Activated naive CD4-positive, alpha-beta T cell treated with anti-CD3 and anti-CD28 coated beads for 36 hours (primary cell): ENCODE measurements at places on chromosomes 1 and 21. TPM values are rescaled to one million over a fixed set of nuclear protein-coding genes. Genes with fewer than 3 reads are reported as not detected.

Gene HAO2
- not detected for total RNA-seq

Gene FAM110D
- not detected for total RNA-seq

DNA sequence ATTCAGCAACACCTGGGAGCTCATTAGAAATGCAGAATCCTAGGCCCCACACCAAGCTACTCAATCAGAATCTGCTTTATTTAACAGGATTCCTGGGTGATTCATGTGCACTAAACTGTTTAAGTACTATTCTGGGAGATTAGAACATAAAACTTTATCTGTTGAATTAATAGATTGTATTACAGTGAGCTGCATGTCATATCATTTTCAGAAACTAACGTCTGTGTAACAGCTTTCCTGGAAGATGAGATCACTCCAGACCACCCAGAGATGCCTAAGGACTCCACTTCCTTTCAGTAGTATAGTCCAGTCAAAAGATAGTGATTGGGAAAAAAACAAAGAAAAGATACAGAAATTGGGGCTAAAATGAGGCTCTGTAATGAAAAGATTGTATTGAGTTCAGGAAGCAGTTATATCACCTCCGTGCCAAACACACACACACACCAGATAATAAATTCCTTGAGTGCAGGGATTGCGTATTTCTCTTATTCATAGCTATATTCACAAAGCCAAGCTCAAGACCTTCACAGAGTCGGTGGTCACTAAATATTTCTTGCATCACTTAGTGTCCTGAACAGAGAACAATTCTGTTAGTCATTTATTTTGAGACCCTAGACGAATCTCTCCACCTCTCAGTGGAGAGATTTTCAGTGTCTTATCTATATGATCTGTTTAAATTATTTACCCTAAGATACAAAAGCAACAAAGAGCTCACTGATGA, 178.2 kb downstream of the DSCAM start:
- DNase-seq = no peak

GRCh38 chr1:237894131-237894530, 3.4 kb upstream of the ZP4 start:
- DNase-seq = no peak

- no peak for DNase-seq
Observed at GRCh38 chr21:39137248-39138178, 45.7 kb downstream of the PSMG1 start.

DNA sequence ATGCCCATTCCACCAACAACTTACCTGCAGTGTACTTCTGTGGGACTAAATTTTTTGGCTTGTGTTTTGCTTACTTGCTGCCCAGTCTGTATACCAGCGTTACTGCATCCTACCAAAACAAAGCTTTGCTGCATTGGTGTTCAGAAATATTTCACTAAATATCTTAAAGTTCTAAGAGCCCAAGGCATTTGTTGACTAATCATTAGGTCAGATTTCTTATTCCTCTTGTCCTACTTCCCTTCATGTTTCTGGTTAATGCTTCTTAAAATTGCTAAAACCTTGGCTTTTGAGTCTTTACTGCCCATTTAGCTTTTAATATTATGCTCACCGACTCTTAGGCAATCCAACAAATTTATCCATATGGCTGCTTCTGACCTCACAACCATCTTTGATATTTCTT, 161.8 kb downstream of the DPYD start:
- no peak for DNase-seq

DNA sequence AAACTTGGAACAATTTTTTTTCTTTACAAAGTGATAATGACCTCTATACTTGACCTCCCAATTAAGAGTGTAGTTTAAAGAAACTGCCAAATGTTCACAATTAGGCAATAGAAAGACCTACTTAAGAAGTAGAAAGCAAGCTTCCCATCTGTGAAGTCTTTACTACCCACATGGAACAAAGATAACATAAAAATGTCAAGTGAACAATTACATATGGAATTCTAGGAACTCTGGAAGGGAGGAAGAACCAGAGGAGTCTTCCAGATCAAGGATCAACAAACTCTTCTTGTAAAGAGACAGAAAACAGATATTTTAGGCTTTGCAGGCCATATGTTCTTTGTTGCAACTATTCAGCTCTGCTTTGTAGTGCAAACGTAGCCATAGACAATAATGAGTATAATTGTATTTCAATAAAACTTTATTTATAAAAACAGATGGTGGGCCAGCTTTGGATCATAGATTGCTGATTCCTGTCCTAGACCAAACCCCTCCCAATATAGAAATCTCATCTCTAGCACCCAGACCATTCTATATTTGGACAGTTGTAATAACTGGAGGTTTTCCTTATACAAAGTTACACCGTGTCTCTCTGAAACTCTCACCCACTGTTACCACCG, 68.4 kb upstream of the MAGI3 start:
- no peak for DNase-seq

DNA sequence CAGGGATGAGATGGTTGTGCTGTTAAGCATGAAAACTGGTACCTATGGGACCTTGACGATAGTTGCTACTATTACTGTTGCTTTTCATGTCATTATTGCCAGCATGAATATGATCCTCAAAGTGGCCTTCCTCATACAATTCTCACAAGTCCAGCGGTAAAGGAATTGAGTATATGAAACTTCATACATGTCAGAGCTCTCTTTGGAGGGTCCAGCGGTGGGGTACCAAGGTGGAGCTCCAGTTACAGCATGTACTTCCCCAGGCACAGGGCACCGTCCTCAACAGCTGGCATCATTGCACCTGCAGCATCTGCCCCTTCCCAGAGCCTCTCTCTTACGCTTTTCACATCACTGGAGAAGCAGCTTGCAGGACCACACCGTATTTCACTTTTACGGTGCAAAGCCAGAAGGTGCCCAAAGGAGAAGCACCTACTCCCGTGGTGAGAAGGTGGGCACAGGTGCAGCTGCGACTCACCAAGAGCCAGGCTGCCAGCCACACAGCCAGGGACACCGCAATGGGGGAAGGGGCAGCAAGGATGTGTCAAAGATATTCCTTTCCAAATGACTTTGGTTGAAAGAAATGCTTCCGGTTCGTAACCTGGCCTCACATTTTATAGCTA, 166.4 kb upstream of the IRF2BP2 start:
- DNase-seq = no peak

GRCh38 chr1:45510972-45511527, 10.6 kb downstream of the PRDX1 start:
- DNase-seq = no peak
